GM18507 (cell line): ENCODE measurements at places on chromosomes 7 and 10.

DNA sequence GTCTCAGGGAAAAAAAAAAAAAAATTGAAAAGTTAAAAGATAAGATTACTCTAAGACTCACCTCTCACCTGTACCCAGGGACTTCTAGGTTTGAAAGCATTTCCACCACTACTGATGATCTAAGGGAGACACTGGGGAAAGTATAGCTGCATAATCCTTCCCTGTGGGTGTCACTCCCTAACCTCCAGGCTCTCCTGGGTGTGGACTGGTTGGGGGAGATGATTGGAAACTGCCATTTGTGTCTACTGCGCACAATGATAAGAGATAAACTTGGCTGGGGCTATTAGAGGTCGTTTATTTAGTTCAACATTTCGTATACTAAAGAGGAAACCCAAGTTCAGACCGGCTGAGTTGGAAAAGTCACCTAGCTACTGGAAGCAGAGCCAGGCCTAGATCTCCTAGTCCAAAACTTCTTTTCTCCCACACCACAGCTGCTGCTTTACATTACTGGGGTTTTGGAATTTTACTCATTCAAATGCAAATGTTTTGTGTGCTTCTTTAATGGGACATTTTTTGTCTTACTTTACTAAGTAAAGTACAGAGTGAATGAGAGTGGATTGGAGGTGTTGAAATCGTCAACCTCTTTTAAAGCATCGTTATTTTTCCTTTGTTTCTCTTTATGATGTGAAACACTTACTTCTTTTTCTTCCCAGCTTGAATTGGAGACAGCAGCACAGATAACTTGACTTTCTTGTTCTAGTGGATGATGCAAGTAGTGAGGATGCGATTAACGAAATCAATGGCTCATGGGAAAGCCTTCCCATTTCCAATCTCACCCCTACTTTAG lies 22.3 kb upstream of the SEC61G start:
- DNase-seq = no peak

DNA sequence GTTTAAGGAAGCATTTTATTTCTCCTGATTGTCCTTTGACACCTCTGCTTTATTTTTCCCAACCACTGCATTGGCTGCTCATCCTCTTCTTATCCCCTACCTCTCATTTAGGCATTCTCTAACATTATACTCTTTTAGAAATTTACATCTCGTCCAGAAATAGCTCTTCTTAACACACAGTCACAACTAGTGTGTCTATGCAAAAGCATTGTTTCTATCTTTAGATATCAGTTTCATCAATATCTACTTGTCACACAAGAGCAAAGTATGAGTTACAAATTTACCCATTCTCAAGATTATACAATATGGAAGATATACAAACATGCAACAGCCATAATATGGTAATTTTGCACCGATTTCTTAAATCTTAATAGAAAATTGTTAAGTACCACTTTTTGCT lies 35.7 kb upstream of the MDFIC start:
- DNase-seq = no peak

GRCh38 chr10:24971374-24971773 lies 19.0 kb upstream of the PRTFDC1 start:
- no peak for DNase-seq

DNA sequence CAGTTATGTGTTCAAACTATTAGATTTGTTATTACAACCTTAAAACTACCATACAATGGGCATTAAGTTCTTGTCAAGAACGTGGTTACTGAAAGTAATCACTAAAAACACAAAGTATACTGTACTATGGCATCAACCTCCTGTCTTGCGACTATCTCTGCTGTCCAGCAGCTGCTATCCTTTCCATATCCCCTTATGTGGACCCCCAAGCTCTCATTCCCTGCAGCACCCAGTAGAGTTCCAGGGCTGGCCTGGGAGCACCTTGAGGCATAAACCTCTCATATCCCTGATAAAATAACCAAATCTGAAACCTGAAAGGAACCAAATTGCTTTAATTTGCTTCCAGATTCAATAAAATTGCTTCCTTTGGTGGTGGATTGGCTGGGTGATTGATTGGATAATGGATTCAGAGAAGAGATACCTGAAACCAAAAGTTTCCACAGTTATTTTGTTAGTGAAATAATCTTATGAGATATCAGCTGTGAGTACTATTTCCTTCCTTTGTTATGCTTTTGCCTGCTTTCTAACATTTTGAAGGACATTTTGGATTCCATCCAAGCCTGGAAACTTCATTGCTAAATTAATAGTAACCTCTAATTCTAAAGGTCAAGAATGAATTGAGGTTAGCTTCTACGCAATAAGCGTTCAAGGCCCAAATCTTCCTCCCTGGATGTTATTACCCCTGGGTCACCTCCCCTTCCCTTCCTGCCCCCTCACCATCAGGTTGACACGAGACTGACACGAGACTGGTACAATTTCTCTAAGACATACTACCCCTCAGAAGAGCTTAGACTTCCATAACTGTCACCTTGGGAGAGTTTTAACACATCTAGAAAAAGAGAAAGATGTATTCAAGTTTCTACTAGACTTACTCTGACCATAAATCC lies 48.8 kb downstream of the RELN start:
- no peak for DNase-seq
